ENCODE measurements at places on chromosomes 3 and 15.

- no peak for DNase-seq
Observed at GRCh38 chr3:35257641-35258040, 381.7 kb upstream of the ARPP21 start.

GRCh38 chr3:186223476-186223875 is 114.6 kb upstream of the ETV5 start:
- DNase-seq = no peak

DNA sequence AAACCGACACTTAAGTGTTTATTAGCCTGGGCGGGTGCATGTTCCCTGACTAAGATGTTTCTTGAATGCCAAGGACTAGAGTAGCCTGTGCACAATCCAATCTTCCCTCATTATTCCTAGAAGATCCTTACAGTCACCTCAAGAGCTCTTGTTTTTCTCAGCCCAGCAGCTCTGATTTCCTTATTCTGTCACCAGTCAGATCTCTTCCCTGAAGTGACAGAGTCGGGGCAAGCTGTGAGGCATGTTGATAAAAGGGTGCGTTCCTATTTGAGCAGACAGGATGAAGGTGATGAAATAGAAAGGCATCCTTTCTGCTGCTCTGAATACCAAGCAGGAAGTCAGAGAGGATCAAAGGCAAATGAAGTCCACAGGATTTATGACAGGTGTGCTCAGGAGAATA is 125.6 kb upstream of the MCTP2 start:
- no peak for DNase-seq

DNA sequence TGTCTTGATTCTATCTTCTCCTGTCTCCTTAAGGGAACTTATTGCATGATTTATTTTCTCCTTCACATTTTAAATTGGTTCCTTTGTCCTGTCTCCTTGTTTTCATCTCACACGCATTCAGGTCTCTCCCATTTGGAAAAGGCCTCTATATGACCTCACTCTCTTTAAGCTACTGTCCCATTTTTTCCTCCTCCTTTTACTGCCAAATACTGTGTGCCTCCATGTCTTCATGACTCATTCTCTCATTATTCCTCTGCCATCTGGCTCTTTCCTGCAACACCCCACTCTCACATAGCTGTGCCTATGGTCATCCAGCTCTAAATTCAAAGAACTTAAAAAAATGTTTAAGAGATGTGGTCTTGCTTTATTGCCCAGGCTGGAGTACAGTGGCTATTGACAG is 48.0 kb downstream of the TYRO3 start:
- peak; percentile 96 for DNase-seq

GRCh38 chr3:50474717-50475116 is 28.7 kb downstream of the CACNA2D2 start:
- DNase-seq = peak; percentile 22

GRCh38 chr3:155079746-155080487 is at the start of gene MME:
TSS of gene MME (plus strand) at chr3:155080319. CDS start at chr3:155084168, 3,849 bp downstream.
- peak; percentile 80 for DNase-seq

GRCh38 chr3:134334901-134335280 is 39.4 kb downstream of the AMOTL2 start:
- no peak for DNase-seq

GRCh38 chr3:169811631-169812331 is 889 bp upstream of the LRRIQ4 start:
- peak; percentile 42 for DNase-seq

- peak; percentile 37 for DNase-seq
Observed at GRCh38 chr15:75599401-75599800, 20.3 kb upstream of the PTPN9 start.

- DNase-seq = no peak
Observed at GRCh38 chr15:37093480-37094332, 6.6 kb downstream of the MEIS2 start.

- peak; percentile 29 for DNase-seq
Observed at GRCh38 chr3:70947579-70947978, 635.1 kb upstream of the MDFIC2 start.

DNA sequence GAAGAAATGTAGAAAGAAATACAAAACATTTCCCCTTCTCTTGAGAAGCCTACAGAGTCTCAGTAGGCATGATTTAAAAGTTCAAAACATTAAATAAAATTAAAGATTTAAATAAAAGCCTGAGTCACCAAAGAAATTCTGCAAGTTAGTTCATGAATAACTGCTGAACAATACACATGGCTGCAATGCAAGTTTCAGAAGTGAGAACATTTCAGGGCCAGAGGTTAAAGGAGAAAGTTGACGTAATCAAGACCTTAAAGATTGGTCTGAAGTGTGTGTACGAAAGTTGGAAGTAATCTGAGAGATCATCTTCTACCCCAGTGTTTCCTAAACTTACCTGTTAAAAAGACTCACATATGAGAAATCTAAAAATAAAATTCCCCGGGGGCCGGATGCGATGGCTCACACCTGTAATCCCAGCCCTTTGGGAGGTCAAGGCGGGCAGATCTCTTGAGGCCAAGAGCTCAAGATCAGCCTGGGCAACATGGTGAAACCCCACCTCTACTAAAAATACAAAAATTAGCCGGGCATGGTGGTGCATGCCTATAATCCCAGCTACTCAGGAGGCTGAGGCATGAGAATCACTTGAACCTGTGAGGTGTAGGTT is 108.7 kb upstream of the PHLDB2 start:
- DNase-seq = no peak

- DNase-seq = no peak
Observed at GRCh38 chr15:68012911-68013310, 41.2 kb upstream of the PIAS1 start.

DNA sequence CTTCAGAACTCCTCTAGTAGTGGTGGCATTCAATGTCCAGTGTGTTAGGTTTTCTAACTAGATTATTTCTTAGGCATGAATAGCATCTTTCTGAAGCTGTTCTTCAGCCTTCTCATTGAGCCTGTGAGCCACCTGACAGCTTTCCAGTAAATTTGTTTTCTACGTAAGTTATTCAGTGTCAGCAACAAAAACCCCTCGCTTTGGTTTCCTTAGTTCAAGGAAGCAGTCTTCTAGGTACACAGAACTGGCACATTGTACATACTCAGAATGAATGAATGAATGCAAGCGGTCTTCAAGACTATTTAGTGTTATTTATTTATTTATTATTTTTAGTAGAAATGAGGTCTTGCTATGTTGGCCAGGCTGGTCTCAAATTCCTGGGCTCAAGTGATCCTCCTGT is 44.9 kb downstream of the DRD3 start:
- no peak for DNase-seq

GRCh38 chr3:134068429-134068828 is 38.7 kb upstream of the SLCO2A1 start:
- no peak for DNase-seq

DNA sequence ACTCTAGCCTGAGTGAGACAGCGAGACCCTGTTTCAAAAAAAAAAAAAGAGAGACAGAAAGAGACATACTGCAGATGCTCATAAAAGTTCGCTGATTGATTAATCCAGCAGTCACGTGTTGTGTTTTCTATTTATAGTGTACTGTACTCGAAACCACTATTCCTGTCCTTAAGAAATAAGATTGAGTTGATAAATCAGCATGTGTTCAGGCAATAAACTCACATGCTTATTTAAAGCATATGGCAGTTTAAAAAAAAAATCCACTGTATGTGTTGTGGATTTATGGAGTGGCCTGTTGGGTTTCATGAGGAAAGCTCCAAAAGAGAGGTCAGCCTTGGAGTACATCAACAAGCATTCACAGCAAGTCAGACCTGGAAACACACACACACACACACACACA is 17.7 kb downstream of the RPL22L1 start:
- DNase-seq = no peak

GRCh38 chr3:194612221-194612620 is 21.0 kb downstream of the TMEM44 start:
- DNase-seq = no peak

DNA sequence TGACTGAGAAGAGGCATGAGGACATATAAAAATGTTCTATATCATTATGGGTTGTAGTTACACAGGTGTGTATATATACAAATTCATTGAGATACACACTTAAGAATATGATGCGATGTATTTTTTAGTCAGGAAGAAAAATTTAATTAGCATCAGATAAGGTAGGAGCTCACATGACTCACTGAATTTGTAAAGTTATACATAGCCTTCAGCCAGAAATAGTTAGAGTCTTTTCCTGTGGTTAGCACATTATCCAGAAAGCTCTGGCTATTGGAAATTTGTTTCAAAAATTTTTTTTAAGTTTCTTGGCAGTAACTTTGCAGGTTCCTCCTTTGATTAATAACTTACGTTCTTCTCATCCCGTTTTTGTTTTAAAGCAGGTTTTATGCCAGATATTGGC is 88.6 kb downstream of the STT3B start:
- no peak for DNase-seq

- DNase-seq = no peak
Observed at GRCh38 chr3:194955979-194956696, 270.5 kb downstream of the FAM43A start.

GRCh38 chr3:111045564-111045963 is 26.1 kb upstream of the NECTIN3 start:
- DNase-seq = no peak

GRCh38 chr3:139338405-139338804 is 5.4 kb upstream of the MRPS22 start:
- no peak for DNase-seq

DNA sequence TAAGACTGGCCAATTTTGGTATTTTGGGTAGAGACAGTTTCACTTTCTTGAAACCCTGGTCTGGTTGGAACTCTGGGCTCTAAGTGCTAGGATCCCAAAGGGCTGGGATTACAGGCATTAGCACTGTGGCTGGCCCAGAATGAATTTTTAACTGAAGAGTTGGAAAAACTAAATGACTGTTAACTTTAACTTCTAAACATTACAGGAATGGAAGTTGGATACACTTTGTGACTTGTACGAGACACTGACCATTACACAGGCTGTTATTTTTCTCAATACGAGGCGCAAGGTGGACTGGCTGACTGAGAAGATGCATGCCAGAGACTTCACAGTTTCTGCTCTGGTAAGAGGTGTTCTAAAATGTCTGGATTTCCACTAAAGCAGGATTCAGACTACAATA is 3.5 kb downstream of the EIF4A2 start:
- no peak for DNase-seq

DNA sequence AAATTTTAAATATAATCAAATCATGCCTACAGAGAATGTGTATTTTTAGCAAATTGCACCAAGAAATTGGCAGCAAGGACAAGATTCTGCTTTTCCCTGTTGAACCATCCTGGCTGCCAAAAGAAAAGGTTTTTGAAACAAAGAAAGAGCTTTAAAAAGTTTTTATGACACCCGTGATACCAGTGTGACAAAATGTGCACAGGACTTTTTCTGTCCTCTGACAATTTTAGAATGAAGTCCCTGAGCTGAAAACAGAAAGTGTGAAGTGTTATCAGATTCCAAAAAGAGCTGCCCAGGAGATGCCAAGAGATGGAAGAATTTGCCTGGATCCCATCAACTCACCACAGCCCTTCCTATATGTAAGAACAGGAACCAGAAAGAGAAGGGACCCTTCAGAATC is 33.2 kb upstream of the TMC3 start:
- no peak for DNase-seq

DNA sequence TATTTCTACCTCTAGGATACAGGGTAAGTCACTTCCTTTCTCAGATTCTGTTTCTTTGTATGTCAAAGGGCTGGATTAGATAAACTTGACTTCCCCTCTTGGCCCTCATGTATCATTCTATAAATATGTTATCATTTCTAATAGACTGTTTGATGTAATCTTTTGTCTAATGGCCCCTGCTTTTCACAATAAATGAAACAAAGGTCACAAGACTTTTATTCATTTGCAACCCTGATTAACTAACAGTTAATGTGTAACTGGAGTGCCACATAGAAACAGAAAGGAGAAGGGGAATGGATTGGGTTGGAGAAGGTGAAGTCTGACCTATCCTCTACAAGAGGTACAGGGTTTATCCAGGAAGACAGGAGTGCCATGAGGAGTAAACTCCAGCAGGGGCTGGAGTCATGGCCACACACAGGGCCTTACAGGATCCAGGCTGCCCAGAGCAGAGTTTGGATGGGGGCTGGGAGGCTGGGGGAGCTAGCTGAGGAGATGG is 8.0 kb upstream of the B3GNT5 start:
- DNase-seq = no peak

DNA sequence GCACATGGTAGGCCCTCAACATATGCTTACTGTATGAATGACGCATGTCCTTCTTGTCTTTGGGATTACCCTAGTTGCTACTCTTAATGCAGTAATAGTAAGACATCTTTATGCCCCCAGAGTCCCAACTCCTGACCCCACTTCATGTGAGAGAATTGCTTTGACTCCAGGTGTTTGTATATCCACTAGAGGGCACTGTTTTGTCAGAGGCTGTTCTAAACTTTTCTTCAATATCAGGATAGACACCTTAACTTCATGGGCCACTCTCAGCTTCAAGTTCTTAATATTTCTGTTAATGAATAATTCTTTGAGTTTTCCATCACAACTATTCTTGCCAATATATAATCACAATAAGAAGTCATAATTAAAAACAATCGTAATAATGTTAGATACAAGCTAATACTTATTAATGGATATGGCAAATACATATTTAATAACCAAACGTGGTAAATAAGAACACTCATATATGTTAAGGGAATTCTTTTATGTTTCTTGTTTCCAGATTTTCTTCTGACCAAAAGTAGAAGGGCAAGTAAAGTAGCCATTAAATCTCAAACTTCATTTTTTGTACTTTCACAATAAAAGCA is 337.2 kb upstream of the DNAJC19 start:
- peak; percentile 9 for DNase-seq

DNA sequence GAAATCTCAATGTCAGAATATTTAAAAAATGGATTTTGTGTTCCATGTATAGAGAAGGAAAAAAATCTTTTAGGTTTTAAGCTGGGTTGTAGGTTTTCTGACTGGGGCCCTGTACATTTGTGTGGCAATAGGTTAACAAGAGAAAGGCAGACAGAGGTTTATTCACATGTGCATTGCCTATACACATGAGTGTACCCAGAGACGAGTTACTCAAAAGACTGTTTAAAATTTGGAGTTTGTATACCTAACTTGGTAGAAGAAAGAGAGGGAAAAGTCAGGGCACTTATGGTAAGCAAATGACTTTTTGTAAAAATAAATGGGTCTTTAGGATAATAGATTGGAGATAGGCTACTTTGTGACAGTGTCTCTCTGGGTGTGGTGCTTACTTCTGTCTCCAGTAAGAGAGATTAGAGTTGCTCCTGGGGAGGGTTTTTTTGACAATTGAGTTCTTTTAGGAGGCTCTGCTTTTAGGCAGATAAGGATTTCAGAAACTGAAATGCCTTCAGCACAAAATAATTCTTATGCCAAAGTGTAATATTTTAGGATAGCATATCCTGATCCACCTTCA is 225.2 kb downstream of the TCF12 start:
- DNase-seq = no peak

DNA sequence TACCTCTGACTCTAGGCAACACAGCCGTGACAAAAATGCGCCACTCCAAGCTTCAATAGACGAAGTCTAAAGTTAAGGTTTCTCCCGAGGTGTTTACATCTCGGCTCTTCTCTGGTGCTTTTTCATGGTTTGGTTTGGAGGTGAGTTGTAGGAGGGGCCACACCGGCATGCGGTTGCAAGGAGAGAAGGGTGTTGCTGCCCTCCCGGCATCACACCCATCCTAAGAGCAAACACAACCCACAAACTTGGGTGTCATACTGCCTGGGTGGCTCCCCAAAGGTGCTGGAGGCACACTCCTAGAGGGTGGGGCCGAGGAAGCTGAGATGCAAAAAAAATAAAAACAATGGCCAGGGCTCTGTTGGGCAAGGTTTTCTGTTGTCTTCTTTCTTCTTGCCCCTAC is 225.2 kb upstream of the ICE2 start:
- DNase-seq = no peak

GRCh38 chr3:58617338-58617761 is 40.2 kb upstream of the FAM107A start:
- no peak for DNase-seq

- DNase-seq = no peak
Observed at GRCh38 chr3:48397767-48398681, 26.0 kb downstream of the FBXW12 start.

- DNase-seq = no peak
Observed at GRCh38 chr3:49618412-49618811, 55.7 kb upstream of the APEH start.

Data from AG10803 (cell line).